ENCODE measurements at places on chromosomes 16 and 17.

- DNase-seq, result peak; percentile 22
These were observed 482 bp upstream of the SSH2 start for GRCh38 chr17:29930409-29931010.

GRCh38 chr16:81136390-81137335 is 40.5 kb upstream of the GCSH start:
- DNase-seq, result no peak

DNA sequence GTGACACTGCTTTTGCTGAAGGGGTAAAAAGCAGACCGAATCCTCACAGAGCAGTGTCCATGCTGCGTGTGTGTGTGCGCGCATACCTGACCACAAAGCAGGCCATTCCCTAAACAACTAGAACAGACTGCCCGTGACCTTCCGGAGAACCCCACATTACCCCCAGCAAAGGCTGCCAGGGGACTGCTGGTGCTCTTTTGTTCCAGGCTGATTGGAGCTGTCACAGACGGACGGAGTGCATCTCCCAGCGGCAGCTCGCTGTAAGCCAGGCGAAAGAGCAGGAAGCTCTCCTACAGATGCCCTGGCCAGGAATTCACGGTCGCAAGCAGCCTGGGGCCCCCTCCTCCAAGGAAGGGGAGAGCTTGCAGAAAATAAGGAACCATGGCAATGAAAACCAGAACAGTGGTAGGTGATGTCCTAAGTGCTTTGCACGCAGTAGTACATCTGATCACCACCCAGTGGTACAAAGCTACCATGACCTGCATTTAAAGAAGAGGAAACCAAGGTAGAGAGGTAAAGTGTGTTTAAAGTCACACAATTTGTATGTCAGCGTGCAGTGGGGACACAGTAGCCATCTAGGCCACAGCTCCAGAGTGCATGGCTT is 153.4 kb upstream of the DYNLRB2 start:
- DNase-seq, result no peak

GRCh38 chr17:73722165-73722564 is 77.9 kb upstream of the SDK2 start:
- no peak for DNase-seq
